Stimulated activated CD8-positive, alpha-beta memory T cell treated with anti-CD3 and anti-CD28 coated beads, Interleukin-4, amount 100 ng/mL, for 4 hours (primary cell): ENCODE measurements at places on chromosomes 12 and 14.

DNA sequence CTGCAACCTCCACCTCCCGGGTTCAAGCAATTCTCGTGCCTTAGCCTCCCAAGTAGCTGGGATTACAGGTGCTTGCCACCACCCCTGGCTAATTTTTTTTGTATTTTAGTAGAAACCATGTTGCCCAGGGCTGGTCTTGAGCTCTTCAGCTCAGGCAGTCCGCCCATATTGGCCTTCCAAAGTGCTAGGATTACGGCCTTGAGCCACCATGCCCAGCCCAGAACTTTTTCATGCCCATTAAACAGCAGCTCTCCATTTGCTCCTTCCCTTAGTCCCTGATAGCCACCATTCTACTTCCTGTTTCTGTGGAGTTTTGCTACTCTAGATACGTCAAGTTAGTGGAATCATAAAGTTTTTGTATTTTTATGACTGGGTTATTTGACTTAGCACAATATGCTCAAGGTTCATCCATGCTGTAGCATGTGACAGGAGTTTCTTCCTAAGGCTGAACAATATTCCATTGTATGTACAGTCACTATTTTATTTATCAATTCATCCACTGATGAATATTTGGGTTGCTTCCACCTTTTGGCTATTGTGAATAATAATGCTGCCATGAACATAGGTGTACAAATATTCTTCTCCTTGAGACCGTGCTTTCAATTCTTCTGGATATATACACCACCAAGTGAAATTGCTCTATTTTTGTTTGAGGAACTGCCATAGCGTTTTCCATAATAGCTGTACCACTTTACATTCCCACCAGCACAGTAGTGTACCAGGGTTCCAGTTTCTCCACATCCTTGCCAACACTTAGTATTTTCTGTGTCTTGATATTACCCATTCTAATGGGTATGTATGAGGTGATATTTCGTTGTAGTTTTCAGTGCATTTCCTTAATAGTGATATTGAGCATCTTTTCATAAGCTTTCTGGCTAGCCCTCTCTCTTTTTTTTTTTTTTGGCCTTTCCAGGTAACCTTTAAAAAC, 15.0 kb downstream of the ATF1 start:
- no peak for DNase-seq

GRCh38 chr12:120944645-120945217, 33.6 kb upstream of the HNF1A start:
- peak; percentile 15 for DNase-seq

GRCh38 chr14:85040046-85040685, 489.8 kb upstream of the FLRT2 start:
- DNase-seq, result no peak

GRCh38 chr14:91521061-91521640, 11.0 kb upstream of the PPP4R3A start:
- no peak for DNase-seq

- DNase-seq, result no peak
These were observed 9.2 kb downstream of the PSMC6 start for GRCh38 chr14:52716155-52716554.

DNA sequence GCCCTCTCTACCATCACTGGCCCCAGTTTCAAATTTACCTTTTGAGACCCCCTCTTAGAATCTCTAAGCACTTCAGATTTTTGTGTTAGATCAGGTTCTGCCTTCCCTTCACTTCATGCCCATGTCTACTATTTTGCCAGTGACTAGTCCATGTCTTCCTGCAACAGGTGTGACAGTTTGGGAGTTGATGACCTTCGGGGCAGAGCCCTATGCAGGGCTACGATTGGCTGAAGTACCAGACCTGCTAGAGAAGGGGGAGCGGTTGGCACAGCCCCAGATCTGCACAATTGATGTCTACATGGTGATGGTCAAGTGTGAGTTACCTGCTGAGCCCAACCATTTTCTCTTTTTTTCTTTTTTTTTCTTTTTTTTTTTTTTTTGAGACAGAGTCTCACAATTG, 5.8 kb upstream of the PA2G4 start:
- no peak for DNase-seq

- no peak for DNase-seq
These were observed 80.0 kb downstream of the CIT start for GRCh38 chr12:119797090-119797489.

DNA sequence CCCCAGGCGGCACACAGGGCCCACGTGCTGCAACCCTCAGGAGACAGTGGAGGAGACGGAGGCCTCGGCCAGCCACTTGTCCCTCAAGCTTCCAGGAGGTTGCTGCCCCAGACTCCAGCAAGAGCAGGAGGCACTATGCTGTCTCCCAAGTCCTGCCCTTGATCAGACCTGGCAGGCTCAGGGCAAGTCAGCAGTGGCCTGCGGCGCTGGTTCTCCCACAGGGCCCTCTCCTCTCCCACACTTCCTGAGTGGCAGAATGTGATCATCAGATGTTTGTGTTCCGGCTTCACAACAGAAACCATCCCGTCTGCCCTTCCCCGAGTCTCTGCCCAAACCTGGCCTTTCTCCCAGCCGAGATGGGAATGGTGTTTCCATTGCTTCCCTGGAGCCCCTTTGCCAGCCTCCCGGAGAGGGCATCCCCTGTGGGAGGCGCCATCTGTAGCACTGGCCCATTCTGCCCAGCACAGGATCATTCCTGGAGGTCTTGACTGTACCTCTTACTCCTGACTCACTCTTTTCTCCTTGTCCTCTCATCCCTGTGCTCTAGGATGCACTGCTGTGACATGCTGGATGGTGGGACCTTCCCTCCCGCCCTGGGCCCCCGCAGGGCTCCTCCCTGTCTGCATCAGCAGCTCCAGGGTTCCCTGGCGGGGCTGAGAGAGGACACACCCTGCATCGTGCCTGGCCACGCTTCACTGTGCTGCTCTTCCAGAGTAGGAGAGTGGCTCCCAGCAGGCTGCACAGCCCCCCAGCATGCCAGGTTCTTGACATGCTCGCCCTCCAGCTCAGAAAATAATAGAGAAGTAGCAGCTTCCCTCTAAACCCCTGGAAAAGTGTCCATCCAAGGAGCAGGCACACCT, 114.7 kb upstream of the FKBP4 start:
- no peak for DNase-seq

- no peak for DNase-seq
These were observed 110.7 kb downstream of the KIF26A start for GRCh38 chr14:104249089-104249488.

GRCh38 chr12:94856324-94856723, 147.2 kb downstream of the NDUFA12 start:
- no peak for DNase-seq

- no peak for DNase-seq
These were observed 111.3 kb downstream of the DYRK2 start for GRCh38 chr12:67759829-67760228.

DNA sequence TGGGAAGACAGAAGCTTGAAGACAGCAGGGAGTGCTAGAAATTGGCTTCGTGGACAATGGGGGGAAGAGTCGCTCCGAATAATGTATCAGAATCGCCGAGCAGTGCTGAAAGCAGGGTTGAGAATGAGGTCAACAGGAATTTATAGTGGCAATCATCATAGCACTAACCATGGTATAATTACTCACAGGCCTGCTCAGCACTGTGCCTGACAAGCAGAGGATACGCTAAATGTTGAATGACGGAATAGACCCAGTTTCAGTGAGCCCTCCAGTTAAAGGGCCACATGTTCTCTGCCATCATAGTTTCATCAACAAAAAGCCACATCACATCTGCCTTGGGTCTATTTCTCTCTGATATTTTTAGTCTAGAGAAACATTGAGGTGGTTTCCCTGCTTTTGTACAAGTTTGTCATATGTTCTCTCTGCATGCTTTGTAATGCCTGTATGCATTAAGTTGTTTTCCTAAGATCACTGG, 130.3 kb upstream of the EGLN3 start:
- no peak for DNase-seq

- DNase-seq, result no peak
These were observed 166.1 kb downstream of the ADCK1 start for GRCh38 chr14:77965919-77966435.

DNA sequence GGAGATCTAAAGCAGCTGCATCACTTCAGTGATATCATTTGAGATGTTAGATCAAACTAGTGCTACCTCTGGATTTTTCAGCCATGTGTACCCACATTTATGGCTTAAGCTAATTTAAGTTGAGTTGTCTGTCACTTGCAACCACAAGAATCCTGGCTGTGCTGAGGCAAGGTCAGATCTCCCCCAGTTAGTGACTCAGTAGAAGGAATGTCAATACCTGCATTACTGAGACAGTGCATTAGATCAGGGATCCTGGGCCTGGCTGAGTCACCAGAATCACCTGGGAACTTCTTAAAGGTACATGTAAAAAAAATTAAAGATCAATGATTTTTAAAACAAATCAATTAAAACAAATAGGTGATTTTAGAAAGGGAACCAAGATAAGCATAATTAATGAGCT, 84.6 kb upstream of the GRIN2B start:
- no peak for DNase-seq

GRCh38 chr14:72182708-72183432, 250.6 kb downstream of the RGS6 start:
- no peak for DNase-seq

GRCh38 chr14:91373591-91374254, 43.9 kb downstream of the CCDC88C start:
- no peak for DNase-seq

DNA sequence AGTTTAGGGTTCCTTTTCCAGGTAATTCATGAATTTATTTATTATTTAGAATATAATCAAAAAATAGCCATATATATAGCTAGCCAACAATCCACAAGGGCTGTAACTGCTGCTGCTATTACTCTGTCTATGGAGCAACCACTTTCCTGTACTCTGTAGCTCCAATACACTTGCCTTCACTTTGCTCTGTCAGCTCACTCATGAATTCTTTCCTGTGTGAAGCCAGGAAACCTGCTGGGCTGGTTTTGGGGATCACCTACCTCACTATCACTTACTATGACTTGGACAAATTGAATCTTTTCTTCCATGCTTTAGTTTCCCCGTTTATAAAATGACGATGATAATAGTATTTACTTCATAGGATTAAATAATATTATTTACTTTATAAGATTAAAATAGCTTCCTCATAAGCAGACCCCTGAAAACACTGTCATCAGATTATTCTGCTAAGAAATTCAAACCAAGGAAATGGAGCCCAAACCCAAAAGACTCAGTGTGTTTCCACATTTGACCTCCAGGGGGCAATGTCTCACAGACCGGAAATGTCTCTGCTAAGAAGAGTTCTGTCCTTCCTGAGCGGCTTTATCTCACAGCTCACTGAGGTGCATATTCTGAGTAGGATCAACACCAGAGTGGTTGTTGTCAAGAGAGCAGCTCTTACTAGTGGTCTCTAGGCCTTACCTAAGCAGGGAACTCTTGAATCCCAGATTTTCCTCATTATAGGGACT, 457.1 kb downstream of the DAD1 start:
- DNase-seq, result no peak

DNA sequence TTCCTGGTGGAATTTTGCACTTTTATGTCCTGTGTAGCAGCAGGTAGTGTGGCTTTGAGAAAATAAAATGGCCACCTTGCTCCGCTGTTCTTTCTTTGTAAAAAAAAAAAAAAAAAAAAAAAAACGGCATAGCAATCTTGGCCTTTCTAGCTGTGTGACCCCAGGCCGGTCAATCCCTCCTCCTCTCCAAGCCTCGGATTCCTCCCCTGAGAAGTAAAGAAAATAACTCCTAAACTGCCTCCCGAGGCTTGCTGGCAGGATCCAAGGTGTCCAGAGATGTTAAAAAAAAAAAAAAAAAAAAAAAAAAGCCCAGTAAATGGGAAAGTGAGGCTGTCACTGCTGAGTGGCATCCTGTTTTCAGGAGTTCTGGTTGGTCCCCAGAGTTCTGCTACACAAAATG, 23.9 kb upstream of the MAP1LC3B2 start:
- DNase-seq, result no peak

GRCh38 chr12:128830505-128830893, 6.7 kb upstream of the SLC15A4 start:
- no peak for DNase-seq

- no peak for DNase-seq
These were observed 149.6 kb downstream of the SLC38A6 start for GRCh38 chr14:61130512-61131260.

DNA sequence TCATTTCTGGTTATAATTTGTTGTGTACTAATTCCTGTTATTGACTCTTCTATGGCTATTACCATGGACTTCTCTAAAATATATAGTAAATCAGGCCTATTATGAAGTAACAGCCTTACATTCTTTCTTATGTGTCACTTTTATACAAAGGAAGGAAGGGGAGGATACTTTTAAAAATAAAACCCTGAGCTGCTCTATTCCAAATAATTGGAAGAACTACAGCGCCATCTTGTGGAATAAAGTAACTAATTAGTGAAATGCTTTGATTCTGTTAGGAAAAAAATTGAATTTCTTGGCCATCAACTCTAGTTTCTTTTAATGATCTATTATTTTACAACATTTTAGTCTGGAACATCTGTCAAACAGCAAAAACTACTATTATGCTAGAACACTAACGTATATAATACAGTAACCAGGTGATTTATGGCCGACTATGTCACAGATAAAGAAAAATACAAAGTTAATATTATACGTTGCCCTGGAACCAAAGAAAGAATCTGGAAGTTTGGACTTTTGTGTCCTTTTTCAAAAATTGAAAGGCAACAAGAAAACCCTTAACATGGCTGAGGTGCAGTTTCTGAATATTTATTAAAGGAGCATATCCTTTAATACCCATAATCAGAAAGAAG, 55.0 kb upstream of the NELL2 start:
- DNase-seq, result no peak

DNA sequence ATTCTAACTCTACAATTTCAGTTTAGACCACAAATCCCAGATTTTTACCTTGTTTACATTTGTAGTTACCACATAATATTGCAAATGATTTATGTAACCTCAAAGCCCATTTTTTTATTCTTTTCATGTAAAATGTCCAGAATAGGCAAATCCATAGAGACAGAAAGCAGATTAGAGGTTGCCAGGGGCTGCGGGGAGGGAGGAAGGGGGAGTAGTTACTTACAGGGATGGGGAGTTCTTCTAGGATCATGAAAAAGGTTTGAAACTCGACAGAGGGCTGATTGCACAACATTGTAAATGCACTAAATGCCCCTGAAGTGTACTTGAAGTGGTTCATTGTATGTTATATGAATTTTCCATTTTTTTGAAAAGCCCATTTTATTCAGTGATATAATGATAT, 66.5 kb downstream of the PPP2R5C start:
- no peak for DNase-seq

- no peak for DNase-seq
These were observed 16.0 kb upstream of the KRT86 start for GRCh38 chr12:52258335-52258901.

DNA sequence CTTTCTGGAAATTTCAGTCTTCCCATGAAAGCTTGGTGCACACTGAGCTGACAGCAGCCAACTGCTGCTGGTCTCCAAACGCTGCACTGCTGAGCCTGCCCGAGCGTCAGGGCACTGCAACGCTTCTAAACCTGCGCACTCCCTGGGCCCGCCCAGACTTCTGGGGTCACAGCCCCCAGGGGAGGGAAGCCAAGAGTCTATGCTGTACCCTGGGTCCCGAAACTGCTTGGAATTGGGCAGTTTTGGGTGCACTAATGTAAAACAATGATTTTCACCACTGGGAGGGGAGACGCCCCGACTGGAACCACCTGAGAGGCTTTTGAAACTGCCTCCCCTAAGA, 32.0 kb downstream of the CCDC92 start:
- DNase-seq, result no peak

- no peak for DNase-seq
These were observed 216.5 kb downstream of the PHLDA1 start for GRCh38 chr12:75814851-75815754.
